Hematopoietic multipotent progenitor cell treated with erythropoietin and hydrocortisone succinate and interleukin-3 and kit ligand, for 15 days (in vitro differentiated cells): ENCODE measurements at places on chromosomes 6 and 20.

- peak; percentile 46 for DNase-seq
These were observed 179.5 kb downstream of the CDH26 start for GRCh38 chr20:60137657-60138245.

GRCh38 chr6:88360203-88360797 lies 194.2 kb upstream of the CNR1 start:
- no peak for DNase-seq

DNA sequence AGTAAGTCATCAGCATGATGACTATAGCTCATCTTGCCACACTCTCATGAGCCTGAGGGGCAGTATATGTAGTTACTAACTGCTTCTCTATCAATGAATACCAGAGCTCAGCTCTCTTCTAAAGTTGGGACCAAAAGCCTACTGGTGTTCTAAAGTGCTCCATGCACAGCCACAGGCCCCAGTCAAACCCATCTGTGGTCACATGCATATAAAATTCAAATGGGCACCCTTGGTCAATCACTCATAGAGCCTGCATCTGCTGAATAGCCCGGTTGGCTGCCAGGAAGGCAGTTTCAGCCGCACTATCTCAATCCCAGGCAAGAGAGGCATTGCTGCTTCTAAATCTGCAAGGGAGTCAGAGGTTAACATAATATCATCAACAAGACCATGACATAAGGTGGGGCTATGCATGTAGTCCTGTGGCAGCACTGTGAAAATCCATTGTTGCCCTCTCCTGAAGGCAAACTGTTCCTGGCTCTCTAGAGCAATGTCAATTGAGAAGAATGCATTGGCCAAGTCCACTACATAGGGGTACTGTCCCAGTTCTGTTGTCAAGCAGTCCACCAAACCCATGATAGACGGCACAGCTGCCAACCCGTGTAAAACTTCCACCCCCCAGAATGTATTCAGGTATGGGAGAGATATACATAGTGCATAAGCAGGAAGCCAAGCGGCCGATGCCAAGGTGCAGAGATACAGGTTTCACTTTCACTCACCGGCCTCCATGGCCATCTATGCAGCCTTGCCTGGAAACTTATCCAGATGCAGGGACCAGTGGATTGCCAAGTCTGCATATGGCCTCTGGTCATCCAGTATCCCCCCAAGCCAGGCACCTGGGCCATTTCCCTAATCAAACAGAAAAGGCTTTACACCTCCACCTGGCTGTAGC lies 76.2 kb downstream of the ALDH8A1 start:
- no peak for DNase-seq

GRCh38 chr6:66838764-66839163 lies 1131.7 kb upstream of the EYS start:
- DNase-seq, result no peak

GRCh38 chr6:154226461-154226860 lies 130.1 kb downstream of the IPCEF1 start:
- no peak for DNase-seq

DNA sequence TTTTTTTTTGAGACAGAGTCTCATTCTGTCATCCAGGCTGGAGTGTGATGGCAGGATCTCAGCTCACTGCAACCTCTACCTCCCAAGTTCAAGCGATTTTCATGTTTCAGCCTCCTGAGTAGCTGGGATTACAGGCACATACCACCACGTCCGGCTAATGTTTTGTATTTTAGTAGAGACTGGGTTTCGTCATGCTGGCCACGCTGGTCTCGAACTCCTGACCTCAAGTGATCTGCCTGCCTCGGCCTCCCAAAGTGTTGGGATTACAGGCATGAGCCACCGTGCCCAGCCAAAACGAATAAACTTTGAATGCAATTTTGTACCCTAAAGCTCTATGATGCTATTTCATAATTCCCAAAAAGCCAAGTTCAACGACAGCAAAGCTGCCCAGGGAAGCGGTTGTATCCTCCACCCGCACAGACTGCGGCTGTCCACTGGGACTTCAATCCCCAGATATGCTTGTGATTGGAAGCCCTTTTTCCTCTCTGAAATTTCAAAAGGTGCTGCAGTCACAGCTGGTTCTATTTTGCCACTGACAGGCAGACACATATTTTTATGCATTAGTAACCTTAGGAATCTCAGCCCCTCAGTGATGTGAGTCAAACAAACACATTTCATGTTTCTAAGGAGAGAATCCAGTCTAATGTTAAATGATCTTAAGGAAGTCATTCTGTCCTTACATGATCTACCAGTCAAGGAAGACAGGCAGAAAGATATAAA lies 8.7 kb upstream of the RAMACL start:
- no peak for DNase-seq

DNA sequence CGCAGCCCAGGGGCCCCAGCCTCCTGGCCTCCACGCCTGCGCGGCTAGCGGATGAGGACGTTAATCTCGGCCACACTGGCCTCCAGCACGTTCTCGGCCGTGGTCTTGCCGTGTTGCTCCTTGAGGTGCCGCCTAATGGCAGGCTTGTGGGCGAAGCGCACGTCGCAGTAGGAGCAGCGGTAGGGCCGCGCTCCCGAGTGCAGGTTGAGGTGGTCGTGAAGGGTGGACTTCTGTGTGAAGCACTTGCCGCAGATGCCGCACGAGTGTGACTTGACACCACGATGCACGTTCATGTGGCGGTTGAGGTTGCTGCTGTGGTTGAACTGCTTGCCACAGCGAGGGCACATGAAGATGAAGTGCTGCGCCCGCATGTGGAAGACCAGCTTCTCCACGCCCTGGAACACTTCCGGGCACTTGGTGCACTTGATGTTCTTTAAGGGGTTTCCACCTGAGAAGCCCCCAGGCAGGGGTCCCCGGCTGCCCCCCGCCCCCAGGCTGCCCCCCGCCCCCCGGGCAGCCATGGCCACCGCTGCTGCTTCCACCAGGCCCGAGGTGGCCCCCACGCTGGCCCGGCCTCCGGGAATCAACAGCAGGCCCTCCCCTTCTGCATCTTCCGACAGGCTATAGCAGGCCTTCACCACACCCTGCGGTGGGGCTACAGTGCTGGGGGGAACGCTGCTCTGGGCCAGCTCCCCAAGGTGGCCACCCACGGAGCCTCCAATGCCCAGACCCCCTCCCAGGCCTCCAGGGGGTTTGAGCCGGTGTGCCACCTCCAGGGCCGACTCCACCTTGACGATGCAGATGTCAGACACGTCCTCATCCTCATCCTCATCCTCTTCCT lies 1.8 kb downstream of the ZBTB12 start:
- DNase-seq, result no peak

- no peak for DNase-seq
These were observed 107.7 kb upstream of the SCP2D1 start for GRCh38 chr20:18705910-18706309.

- peak; percentile 27 for DNase-seq
These were observed 54.3 kb upstream of the GMPR start for GRCh38 chr6:16184129-16184528.

- DNase-seq, result no peak
These were observed 69.5 kb downstream of the CSE1L start for GRCh38 chr20:49115564-49115963.

DNA sequence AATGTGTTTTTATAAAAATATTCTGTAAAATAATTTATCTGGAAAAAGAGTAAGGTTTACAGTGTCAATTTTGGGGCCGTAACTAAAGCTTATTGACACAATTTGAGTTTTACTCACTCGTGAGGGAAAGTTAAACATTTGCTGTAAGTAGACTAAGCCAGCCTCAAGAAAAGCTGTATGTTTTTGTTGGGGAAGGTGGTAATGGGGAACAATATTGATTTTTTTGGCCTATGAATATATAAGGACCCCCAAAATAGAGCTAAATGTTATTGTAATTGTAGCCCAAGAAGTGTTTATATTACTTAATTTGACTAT lies 1.4 kb downstream of the SENP6 start:
- peak; percentile 29 for DNase-seq

DNA sequence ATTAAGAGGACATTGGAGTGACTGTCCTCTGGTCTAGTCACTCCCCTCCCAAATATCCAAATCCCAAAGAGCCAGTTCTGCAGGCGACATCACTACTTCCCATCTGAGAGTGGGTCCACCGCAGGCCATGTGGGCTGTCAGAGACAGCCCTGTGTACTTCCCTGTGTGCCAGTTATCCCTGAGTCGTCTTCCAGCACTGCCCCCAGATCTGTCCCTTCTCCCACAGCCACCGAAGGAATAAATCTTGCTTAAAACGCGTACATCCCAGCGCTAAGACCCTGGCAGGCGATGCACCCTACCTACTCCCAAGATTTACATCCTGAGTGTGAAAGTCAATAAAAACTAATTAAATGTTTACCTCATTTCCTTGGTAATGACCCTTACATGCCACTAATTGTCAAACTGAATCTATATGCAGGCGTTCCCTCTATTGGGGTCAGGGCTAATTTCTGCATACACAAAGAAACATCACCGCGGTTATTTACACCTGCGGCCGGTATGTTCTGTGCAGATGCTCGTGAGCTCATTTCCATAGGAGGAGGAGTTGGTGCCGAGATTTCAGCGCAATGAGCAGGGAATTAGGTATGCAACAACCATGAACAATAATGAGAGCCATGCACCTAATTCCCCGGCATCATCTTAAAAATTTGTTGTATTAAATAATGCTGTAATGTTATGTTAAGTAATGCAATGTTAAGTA lies 31.3 kb upstream of the CDH4 start:
- no peak for DNase-seq

DNA sequence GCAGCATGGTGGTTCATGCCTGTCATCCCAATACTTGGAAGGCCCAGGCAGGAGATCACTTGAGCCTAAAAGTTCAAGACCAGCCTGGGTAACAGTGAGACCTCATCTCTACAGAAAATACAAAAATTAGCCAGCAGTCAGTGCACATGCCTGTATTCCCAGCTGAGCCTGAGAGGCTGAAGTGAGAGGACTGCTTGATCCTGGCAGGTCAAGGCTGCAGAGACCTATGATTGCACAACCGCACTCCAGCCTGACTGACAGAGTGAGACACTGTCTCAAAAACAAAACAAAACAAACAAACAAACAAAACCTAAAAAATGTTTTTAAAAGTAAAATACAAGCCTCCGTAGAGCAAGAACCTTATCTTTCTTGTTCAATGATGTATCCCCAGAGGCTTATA lies 6.0 kb downstream of the CEP85L start:
- no peak for DNase-seq
